Hepatocyte (in vitro differentiated cells): ENCODE measurements at places on chromosomes 5 and 9.

- DNase-seq, result no peak
These were observed 358.6 kb downstream of the MSX2 start for GRCh38 chr5:175082866-175083590.

DNA sequence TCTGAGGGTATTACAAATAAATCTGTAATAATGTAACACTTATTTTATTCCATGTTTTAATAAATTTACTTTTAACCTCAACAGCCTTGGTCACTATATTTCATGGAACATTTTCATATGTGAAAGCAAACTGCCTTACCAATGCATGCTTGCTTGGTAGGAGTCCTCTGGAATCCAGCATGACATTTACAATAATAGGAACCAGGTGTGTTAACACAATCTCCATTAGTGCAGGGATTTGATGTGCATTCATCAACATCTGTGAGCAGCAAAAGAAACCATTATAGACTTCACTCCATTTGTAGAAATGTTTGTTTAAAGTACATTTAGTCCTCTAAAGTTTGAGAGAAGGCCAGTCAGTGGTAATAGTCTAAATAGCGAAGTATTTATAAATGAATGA, 159.4 kb downstream of the FBN2 start:
- no peak for DNase-seq

GRCh38 chr5:137113939-137114338, 385.2 kb downstream of the SPOCK1 start:
- DNase-seq, result no peak

DNA sequence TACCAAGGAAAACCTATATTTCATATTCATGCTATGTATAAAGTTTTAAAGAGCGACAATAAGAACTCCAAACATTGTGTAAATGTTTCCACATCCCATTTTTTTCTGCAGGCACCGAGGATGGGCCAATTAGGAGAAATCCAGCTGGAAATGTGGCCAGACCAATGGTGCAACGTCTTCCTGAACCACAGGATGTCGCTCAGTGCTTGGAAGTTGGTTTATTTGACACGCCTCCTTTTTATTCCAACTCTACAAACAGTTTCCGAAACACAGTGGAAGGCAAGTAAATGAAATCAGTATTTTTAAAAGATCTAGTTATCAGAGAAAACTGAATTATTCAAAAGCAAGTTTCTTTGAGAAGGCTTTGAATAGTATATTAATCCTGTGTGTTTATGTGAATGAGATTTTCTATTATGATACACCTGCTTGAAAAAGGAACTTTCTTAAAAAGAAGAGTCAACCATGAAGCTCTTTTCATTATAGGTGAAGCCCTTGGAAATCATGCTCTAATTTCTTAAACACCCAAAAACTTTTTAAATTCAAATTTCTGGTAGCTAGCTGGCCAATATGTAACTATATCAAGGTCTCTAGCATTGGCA, 9.1 kb downstream of the TYRP1 start:
- DNase-seq, result peak; percentile 77

GRCh38 chr9:73810585-73811215, 659.0 kb downstream of the ANXA1 start:
- DNase-seq, result no peak

GRCh38 chr5:110880413-110880812, 141.6 kb downstream of the SLC25A46 start:
- peak; percentile 59 for DNase-seq

DNA sequence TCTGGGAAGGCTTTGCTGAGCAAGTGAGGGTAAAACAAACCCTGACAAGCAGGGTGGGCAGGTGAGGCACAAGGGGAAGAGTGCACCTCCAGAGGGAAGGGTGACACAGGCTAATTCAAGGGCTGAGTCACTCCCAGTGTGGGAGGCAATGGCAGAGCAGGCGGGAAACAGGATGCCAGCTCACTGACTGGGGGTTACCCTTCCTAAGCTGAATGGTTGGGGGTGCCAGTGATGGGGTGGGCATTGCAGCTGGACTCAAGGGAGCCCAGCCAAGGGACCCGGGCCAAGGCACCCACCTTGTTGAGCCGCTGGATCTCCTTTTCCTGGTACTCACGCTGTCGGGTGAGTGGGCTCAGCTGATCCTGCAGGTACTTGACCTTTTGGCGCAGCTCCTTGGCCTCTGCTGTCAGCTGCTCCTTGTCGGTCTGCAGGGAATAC, 18.4 kb downstream of the GPX3 start:
- no peak for DNase-seq

- no peak for DNase-seq
These were observed 379.4 kb downstream of the EBF1 start for GRCh38 chr5:158720281-158720680.

DNA sequence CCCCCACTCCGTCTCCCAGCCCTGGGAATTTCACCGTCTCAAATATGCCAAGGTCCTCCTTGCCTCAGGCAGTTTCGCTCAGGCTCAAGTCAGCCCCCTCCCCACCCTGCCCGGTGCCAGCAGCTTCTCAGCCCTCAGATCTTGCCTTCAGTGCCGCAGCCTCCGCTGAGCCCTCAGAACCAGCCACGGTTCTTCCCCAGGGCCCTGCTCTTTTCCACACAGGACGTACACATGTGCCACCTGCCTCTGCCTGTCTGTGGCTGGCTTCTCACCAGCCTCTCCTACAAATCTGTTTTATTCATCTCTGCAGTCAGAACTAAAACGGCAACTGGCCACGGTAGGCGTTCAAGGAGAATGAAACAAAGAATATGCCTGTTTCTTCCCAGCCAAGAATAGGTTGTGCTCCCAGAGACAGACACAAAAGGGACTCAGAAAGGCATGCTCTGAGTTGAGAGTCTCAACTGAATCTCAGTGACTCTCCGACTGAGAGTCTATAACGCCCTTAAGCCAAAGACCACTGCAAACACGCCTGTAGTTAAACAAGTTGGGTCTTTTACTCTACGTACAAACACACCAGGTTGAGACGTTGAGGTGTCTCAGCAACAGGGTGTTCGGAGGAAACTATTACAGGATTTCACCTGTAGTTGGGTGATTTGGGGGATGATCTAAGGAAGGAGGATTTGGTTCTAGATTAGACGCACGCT, 10.6 kb upstream of the GRIN1 start:
- no peak for DNase-seq

- peak; percentile 83 for DNase-seq
These were observed 200.4 kb downstream of the LRRC70 start for GRCh38 chr5:62779010-62779422.

DNA sequence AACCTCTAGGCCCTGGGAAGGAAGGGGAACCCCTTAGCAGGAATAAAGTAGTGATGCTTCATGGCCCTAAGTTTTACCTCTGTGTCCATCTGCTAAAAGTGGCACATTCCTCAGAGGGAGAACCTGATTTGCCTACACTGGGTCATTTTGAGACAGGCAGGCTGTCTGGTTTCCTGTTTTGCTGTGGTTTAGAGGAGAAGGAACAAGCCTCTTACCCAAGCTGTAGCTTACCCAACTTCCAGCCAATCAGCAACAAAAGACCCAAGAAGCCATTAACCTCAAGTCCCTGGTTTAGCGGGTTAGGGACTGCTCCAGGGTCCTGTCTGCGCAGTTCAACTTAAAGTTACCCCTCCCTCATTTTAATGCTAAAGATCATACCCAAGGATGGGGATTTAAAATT, 411.0 kb downstream of the MAT2B start:
- DNase-seq, result no peak

GRCh38 chr5:156531199-156531598, 204.2 kb downstream of the SGCD start:
- no peak for DNase-seq

GRCh38 chr9:34654323-34655051, 2.5 kb downstream of the IL11RA start:
- DNase-seq, result peak; percentile 68

DNA sequence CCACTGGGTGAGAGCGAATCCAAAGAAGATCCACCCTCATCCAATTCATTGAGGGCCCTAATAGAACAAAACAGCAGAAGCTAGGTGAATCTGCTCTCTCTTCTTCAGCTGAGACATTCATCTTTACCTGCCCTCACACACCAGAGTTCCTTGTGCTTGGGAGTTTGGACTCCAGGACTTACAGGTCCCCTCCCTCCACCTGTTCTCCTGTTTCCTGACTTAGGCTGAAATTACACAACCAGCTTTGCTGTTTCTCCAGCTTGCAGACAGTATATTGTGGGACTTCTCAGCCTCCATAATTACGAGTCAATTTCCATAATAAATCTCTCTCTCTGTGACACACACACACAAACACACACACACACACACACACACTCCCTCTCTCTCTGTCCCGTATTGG, 19.1 kb downstream of the TMEM171 start:
- DNase-seq, result peak; percentile 20

GRCh38 chr5:135386096-135386495, 12.9 kb downstream of the MACROH2A1 start:
- DNase-seq, result no peak

- no peak for DNase-seq
These were observed 52.7 kb downstream of the ITGA1 start for GRCh38 chr5:52840277-52841050.

DNA sequence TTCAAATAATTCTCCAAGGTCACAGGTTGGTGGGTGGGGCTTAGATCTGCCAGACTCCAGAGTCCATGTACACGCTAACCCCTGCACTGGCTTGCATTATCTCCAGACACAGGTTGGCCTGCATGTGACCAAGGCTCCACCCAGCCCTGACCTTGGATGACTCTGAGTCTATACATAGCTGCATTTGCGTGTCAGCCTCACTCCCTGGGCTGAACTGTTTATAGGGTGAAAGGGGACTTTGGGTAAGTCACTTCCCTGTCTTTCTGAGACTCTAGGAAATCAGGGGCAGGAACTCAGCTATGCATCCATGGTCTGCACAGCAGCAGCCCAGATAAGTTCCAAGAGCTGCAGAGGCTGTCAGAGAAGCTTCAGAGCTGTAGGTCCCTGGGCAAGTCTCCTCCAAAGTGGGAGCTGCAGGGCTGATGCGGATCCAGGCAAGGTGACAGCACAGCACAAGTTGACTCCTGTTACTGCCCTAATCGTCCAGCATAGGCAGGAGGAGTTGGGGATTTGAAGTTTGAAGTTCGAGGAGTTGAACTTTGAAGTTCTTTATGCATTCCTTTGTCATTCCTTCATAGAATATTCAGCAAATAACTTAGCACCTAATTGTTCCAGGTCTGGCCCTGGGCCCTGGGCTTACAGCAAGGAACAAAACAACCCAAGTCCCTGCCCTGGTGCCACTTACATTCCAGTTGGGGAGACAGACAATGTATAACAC, 53.4 kb downstream of the SLC22A5 start:
- DNase-seq, result peak; percentile 86

- DNase-seq, result no peak
These were observed 165.9 kb upstream of the PPP1R2B start for GRCh38 chr5:156684216-156684615.

- no peak for DNase-seq
These were observed 218.5 kb downstream of the SPOCK1 start for GRCh38 chr5:137280656-137281055.

- DNase-seq, result no peak
These were observed 5.5 kb downstream of the ADRB2 start for GRCh38 chr5:148831590-148832565.

- DNase-seq, result no peak
These were observed 7.4 kb downstream of the KLF9 start for GRCh38 chr9:70407081-70407503.

DNA sequence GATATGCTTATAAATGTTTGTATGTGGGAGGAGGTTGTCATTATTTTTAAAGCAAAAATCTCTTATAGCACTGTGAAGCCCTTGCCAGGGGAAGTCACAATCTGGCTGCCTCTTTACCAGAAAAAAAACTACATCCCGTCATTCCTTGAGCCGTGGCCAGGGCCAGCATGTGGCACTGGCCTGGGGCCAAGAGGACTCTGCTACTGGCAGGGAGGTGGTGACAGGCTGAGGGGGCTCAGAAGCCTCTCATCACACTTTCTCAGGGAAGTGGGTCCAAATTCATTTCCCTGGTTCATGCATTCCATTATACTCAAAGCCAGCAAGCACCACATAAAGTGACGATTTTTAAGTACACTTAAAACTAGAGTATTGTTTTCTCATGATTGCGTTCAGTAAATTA, 457.3 kb downstream of the ZNF608 start:
- DNase-seq, result no peak

- DNase-seq, result no peak
These were observed 5.9 kb downstream of the ZCCHC7 start for GRCh38 chr9:37126214-37126788.

DNA sequence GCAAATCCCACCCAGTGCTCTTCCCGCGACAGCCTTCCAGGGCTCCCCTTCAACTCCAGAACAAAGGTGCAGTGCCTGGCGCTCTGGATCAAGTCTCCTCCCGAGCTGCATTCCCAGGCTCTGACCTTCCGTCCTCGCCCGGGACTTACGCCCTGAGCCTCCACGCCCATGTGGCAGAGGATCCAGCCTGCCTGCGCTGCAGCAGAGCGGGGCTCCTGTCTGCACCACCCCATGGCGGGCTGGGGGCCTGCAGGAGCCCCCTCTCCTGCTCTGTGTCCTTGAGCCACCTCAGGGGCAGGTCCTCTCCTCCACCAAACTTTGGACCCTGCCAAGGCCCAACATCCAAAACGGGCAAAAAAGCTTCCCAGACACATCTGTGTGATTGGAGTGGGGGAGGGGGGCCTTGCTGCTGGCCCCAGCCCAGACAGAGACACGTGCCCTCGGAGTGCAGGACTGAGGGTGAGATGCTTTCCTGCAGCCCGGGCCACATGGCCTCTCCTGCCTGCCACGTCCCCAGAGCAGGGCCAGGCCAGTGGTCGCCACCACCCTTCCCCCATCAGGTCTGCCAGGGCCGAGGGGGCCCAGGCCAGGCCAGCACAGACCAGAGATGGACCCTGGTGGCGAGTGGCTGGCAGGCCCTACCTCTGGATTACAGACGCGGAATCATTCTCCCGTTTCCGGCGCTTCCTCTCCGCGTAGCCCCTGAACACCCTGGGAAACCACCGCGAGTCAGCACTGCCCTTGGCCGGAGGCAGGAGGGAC, 4.4 kb downstream of the NSMF start:
- DNase-seq, result peak; percentile 64

DNA sequence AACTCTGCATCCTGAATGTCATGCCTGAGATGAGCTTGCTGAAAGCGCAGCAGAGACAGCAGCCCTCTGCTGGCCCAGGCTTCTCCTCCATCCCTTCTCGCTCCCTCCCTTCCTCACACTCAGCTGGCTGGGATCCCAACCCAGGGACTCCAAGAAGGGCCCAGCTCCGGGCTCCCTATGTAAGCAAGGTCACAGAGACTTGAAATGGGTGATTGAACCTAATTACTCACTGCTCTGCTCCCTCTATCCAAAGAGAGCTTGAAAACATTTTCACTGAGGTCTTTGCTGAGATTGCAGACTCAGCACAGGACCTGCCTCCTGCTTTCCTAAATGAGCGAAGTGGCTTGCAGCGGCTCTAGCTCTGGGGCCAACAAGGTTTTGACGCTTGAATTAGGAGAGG, 42.8 kb downstream of the RAPGEF1 start:
- DNase-seq, result no peak

GRCh38 chr5:86684222-86684621, 66.5 kb downstream of the COX7C start:
- no peak for DNase-seq
